ENCODE measurements at places on chromosomes 7 and 10.

- DNase-seq, result no peak
Observed at GRCh38 chr7:42137431-42137830, 99.6 kb downstream of the GLI3 start.

DNA sequence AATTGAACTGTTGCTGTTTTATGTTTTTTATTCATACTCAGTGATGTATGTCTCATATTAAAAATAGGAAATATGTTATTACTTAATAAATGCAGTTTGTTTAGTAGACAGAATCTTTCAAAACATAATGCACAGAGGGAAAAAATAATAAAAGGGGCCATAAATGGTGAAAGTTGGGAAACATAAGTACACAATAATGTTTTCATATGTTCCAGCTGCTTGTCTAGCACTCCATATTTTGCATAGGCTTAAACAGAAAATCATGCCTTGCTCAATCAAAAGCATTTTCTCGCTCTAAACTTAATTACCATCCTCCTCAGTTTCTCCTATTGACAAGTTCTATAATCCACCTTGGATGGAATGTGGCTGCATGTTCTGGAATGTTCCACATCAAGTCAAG lies 333.2 kb downstream of the PLXNA4 start:
- DNase-seq, result no peak

GRCh38 chr7:120582916-120583315 lies 275.0 kb downstream of the TSPAN12 start:
- no peak for DNase-seq

GRCh38 chr7:30559611-30560010 lies 35.1 kb upstream of the GARS1 start:
- no peak for DNase-seq

DNA sequence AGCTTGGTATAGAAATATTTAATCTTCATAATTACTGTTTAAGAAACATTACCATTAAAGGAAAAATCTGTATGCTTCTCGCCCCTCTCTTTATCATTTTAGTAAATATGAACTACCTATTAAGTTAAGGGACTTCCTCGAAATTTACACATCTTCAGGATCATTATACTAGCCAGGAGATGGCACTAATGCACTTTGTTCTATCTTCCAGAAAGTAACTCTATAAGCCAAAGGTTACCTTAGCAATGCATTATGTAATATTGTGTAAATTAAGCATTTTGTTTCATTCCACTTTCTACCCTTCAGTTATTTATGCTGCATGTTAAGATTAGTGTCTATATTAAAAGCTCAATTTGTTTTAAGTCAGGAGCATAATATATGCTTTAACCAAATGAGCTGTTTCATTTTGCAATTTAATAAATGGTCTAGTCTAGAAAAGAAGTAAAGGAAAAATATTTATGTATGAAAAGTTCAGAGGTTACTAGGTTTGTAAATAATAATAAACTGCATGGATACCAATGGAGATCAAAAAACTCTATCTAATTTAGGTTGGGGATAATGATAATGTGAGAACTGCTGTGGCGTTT lies 128.5 kb downstream of the ANKRD7 start:
- DNase-seq, result no peak

- no peak for DNase-seq
Observed at GRCh38 chr10:112278871-112279270, 4.3 kb upstream of the TECTB start.

- no peak for DNase-seq
Observed at GRCh38 chr7:148982654-148983199, 45.6 kb downstream of the PDIA4 start.

GRCh38 chr7:50147951-50148808 lies 55.1 kb upstream of the ZPBP start:
- no peak for DNase-seq

DNA sequence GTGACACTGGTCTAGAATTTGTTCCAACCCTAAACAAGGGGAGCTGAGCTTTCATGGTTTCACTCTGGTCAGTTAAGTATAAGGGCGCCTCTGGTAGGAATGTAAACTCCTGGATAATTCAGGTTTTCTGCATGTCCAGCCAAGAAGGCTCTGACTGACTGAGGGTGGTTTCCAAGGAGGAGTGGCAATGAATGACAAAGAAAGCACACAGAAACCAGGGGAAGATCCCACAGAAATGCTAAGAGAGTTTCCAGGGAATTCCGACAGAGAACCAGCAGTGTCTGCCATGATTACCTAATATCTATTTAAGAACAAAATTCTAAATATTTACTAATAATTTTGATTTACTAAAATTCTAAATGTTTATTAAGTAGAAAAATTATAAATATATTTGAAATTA lies 27.3 kb upstream of the NRG3 start:
- no peak for DNase-seq

GRCh38 chr7:21355406-21355874 lies 72.4 kb upstream of the SP4 start:
- DNase-seq, result no peak

GRCh38 chr10:33277135-33277536 lies 57.3 kb downstream of the NRP1 start:
- DNase-seq, result no peak

DNA sequence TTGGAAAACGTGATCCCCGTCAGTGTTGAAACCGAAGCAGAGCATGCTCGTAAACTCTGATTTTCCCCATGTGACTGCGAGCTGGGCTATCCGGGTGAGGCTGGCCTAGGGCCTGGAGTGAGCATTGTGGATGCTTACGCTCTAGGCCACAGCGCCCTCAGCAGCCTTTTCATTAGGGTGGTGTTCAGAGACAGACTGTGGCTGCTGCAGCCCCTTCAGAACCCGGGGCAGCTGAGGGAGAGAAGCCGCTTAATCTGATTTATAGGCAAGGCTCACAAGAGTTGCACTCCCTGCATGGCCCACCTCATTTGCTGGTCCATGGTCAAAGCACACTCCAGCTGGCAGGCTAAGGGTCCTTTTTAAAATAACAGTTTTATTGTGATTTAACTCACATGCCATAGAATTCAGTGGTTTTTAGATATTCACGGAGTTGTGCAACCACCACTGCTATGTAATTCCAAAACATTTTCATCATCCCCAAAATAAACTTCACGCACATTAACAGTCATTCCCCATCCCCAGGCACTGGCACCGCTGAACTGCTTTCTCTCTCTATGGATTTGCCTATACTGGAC lies 72.5 kb downstream of the SYPL1 start:
- no peak for DNase-seq

DNA sequence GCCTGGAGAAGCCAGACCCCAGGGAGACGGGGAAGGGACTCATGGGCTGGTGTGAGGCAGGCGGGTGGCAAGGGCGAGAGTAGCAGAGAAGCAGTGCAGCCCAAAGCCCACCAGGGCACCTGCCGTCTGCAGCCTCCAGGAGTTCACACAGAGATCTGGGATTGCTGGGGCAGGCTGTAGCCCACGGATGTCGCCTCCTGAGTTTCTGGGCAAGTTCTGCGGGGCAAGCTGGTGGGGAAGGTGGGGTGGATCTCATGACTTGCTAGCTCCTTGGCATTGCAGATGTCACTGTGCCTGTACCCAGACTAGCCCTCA lies 6.0 kb downstream of the ADCK2 start:
- peak; percentile 38 for DNase-seq

GRCh38 chr10:44697116-44697515 lies 214.0 kb upstream of the TMEM72 start:
- DNase-seq, result no peak

- no peak for DNase-seq
Observed at GRCh38 chr10:14235566-14236195, 95.0 kb downstream of the FRMD4A start.

- no peak for DNase-seq
Observed at GRCh38 chr7:84216472-84216871, 21.9 kb upstream of the SEMA3A start.

DNA sequence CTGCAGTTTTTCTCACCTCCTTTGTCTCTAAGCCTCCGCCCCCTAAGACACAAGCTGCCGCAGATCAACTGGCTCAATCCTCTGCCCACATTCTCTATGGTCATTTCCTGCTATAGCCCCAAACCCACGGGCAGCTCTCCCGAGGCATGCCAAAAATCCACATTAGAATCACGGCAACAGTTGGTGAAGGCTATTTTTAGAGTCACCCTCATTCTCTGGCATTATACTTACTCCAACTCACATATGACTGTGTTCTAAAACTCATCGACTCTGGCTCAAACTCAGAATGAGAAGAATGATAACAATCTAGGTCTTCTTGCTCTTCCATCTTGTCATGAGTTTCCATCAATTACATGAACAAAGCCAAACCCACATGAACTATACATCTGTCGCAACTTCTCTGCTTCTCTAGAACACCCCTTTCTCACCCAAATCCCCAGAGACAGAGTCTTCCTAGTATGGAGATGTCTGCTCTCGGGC lies 10.9 kb upstream of the KIAA1549 start:
- DNase-seq, result no peak

GRCh38 chr10:4053940-4054339 lies 268.9 kb upstream of the KLF6 start:
- no peak for DNase-seq

- no peak for DNase-seq
Observed at GRCh38 chr10:99983280-99983988, 26.3 kb downstream of the DNMBP start.

- no peak for DNase-seq
Observed at GRCh38 chr10:59085711-59086502, 90.5 kb upstream of the PHYHIPL start.

DNA sequence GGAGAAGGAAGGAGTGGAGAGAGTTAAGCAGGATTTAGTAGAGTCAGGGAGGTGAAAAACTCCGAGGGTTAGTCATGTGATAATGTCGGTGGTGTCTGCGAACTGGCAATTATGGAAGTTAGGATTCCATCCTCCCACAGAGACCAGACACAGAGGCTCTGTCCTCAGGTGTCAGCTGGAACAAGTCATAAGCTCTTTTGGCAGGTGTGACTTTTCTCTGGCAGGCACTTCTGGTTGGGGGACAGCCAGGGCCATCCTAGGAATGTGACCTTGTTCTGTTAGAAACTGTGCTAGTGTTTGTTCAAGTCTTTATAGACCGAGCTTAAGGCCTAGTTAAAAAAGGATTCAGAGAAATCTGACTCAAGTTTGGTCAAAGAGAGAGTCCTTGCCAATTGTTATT lies 371.0 kb downstream of the DPP6 start:
- DNase-seq, result no peak

- no peak for DNase-seq
Observed at GRCh38 chr7:96021568-96021967, 249.2 kb downstream of the DYNC1I1 start.

DNA sequence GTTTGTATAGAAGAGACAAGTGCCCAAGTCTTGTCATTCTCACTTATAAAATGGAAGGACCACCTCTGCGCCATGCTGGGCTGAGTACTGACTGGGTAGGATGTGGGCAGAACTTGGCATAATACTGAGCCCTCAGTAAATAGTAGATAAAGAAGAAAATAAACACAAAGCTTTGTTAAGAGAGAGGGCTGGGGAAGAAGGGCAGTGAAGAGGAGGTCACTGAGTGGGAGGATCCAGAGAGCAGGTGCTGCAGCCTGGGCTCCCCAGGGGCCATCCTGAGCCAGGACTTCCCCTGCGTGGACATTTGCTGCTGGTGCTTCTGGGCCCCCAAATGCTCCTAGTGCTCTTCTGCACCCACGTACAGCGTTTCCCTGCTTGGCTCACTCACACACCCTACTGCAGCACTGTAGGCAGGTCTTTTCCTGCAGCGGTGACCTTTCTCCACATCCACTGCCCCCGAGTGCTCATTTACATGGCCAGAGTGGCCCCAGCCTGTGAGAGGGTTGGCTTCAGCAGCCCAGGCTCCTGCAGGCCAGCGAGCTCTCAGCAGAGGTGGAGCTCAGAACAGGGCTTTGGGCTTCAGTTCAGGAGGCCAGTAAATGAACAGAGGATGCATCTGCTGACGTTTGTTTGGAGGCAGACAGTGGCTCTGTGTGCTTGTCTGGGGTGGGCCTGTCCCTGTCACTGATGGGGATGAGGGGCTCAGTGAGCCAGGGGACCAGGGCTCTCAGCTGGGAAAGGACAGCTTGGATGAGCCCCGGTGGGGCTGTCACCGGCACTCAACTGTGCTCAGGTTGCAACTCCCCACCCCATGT lies 164.6 kb downstream of the ADARB2 start:
- DNase-seq, result peak; percentile 43

DNA sequence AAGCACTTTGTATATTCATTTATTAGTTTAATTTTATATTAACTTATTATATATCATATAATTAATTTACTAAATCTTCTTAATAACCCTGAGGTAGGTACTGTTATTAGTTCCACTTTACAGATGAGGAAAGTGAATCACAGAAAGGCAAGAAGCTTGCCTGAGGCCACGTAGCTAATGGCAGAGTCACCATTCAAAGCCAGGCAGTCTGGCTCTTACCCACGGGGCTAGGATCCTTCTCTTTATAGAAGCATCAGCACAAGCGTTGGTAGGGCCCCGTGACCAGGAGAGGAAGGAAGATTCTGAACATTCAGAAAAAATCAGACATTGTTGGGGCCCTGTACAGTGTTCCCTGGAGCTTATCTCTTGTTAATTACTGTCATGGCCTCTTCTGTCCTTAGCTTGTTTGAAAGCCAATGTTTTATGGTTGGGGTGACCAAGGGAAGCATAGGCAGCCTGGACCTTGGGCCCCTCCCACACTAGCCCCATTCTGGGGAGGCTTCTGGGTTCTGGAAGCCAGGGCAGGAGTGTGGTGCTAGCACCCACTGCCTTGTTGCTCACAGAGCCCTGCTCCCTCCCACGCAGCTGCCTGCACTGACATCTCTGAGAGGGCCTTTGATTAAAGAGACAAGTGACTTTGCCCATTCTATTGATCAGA lies 31.1 kb upstream of the SLF2 start:
- peak; percentile 20 for DNase-seq

- no peak for DNase-seq
Observed at GRCh38 chr10:71527135-71527534, 130.4 kb downstream of the CDH23 start.

- no peak for DNase-seq
Observed at GRCh38 chr7:159172400-159172799, 27.7 kb upstream of the VIPR2 start.

DNA sequence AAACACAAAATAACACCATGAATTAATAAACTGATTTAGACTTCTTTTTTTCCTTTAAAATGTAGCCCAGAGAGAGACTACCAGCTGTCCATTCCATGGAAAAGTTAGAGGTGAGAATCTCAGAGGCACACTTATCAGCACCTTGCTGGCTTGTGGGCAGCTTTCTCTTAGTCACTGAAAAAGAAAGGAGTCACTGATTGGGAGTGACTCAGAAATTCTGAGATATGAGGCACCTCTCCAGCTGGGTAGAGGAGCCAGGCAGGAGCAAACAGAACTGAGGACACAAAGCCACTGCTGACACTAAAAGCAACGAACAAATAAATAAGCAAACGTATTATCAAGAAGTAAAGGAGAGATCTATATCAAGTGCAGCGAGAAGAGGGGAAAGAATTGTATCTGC lies 310.6 kb downstream of the PARD3 start:
- no peak for DNase-seq

- DNase-seq, result no peak
Observed at GRCh38 chr7:124570558-124570957, 195.0 kb downstream of the GPR37 start.

- no peak for DNase-seq
Observed at GRCh38 chr10:76774987-76775603, 862.5 kb downstream of the KCNMA1 start.

All from upper lobe of right lung (tissue), 1 donor.